MM.1S (cell line): ENCODE measurements at places on chromosomes 4 and X.

- no peaks in the 10 kb centered on the region for H3K36me3 ChIP-seq
- H3K4me3 ChIP-seq = no peak overlapping the region
- H3K27ac ChIP-seq = no peak overlapping the region
- H3K4me1 ChIP-seq = 0 out of 2 replicates have a peak, but pooled peaks cover 4% of the 10 kb centered on the region
- no peak for DNase-seq
- no peaks in the 10 kb centered on the region for H3K27me3 ChIP-seq
These were observed 3.6 kb upstream of the SLC9A6 start for GRCh38 chrX:135981668-135982067.

- no peak overlapping the region for H3K27ac ChIP-seq
- H3K4me1 ChIP-seq = no peaks in the 10 kb centered on the region
- H3K4me3 ChIP-seq = no peak overlapping the region
- DNase-seq = no peak
- no peaks in the 10 kb centered on the region for H3K27me3 ChIP-seq
- H3K36me3 ChIP-seq = no peaks in the 10 kb centered on the region
These were observed 14.1 kb upstream of the SMIM43 start for GRCh38 chr4:121778991-121779628.

- H3K4me1 ChIP-seq = no peaks in the 10 kb centered on the region
- H3K27me3 ChIP-seq = no peaks in the 10 kb centered on the region
- no peak overlapping the region for H3K4me3 ChIP-seq
- H3K36me3 ChIP-seq = no peaks in the 10 kb centered on the region
- no peak for DNase-seq
These were observed 276.8 kb downstream of the FBXW7 start for GRCh38 chr4:152258804-152259708.

DNA sequence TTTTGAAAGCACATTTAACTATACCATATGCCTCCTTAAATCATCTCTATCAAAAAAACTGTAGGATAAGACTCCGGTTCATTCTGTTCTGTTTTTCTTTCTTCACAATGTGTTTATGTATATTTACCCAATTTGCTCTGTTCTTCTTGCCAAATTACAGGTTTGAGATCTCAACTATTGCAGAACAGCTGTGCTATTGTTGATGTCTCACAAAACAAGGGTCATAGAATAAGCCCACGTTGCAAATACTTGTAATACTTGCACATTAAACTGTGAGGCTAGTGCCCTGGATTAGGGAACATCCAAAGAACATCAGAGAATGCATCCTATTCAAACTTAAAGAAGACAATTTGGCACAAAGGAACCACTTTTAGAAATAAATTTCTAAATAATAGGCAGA, 45.4 kb downstream of the ANTXR2 start:
- H3K27me3 ChIP-seq = no peaks in the 10 kb centered on the region
- DNase-seq = no peak
- H3K4me3 ChIP-seq = no peak overlapping the region
- H3K4me1 ChIP-seq = no peaks in the 10 kb centered on the region
- H3K27ac ChIP-seq = no peak overlapping the region
